ENCODE measurements at places on chromosomes 7 and 10.

GRCh38 chr7:51619880-51620279 is 303.3 kb upstream of the COBL start:
- DNase-seq = no peak

GRCh38 chr10:3961082-3961481 is 176.1 kb upstream of the KLF6 start:
- DNase-seq = no peak

GRCh38 chr7:28732071-28732869 is 225.9 kb downstream of the TRIL start:
- DNase-seq = no peak

GRCh38 chr7:130228840-130229502 is 21.3 kb downstream of the SSMEM1 start:
- no peak for DNase-seq

DNA sequence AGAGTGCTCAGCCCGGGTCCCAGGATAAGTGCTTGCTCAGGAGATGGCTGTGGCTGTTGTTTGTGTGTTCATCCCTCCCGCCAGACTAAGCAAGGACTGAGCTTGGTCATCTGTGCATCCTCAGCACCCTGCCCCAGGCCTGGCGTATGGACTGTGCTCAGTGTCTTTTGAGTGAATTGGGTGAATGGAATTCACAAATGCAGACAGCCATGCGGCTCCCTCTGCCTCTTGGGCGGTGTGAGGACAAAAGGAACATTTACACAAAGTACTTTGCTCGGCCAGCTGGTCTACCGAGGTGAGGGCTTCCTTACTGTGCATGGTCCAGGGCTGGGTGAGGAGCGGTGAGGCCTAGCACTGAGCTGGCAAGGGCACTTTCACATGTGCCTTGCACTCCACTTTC is 120.2 kb downstream of the CDH23 start:
- DNase-seq = no peak

GRCh38 chr10:50438049-50438936 is 185.5 kb downstream of the SGMS1 start:
- no peak for DNase-seq

- no peak for DNase-seq
Measured at GRCh38 chr10:97096261-97097083, 89.3 kb downstream of the SLIT1 start.

DNA sequence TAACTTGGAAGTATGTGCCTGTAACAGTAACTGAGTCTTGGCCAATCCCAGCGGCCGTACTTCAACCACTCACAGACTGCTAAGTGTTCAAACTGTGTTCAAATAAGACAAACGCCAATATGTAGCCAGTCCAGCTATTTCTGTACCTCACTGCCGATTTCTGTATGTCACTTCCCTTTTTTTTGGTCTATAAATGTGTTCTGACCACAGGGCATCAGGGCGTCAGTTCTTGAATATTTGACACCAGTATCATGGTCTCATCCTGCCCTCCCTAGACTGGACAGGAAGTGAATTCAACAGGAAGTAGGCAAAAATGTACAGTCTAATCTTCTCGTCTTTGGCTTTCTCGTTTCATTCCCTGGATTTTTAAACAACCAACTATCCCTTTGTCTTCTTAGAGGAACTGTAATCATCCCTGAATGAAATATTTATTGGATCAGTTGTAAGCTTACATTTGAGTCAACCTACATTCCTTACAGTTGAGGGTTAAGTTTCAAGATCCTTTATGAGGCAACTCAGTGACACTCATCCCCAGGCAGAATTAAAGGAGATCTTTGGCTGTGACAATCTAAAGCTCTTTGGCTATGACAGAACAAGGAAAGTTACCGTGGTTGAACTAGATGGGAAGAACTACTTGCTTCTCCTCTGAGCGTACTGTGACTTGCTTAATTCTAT is 232.7 kb downstream of the NSUN6 start:
- no peak for DNase-seq
